ENCODE measurements at places on chromosomes 3 and 15. TPM values are rescaled to one million over a fixed set of nuclear protein-coding genes. Genes with fewer than 3 reads are reported as not detected.

The ARPP21 gene
- polyA plus RNA-seq, result not detected

The RETNLB gene
- polyA plus RNA-seq, result not detected

The TPRG1 gene
- polyA plus RNA-seq, result 0.09 TPM

The SOX14 gene
- not detected for polyA plus RNA-seq

The PLCB2 gene
- polyA plus RNA-seq, result not detected

The NDUFB4 gene
- polyA plus RNA-seq, result 114 TPM

The COLQ gene
- polyA plus RNA-seq, result 0.46 TPM

The MEGF11 gene
- not detected for polyA plus RNA-seq

The EAF1 gene
- 8.1 TPM for polyA plus RNA-seq

The FSTL1 gene
- polyA plus RNA-seq, result 0.18 TPM

The PLIN1 gene
- polyA plus RNA-seq, result 0.74 TPM
